Activated CD4-positive, alpha-beta memory T cell treated with anti-CD3 and anti-CD28 coated beads, Interleukin-2, amount 10 ng/mL, durations not matched to agents 7 days and 5 days (primary cell): ENCODE measurements at places on chromosomes 5 and 9. TPM values are rescaled to one million over a fixed set of nuclear protein-coding genes. Genes with fewer than 3 reads are reported as not detected.

Gene KCNIP1
- not detected for total RNA-seq

Gene TAS2R1
- total RNA-seq = not detected

GRCh38 chr5:32942225-32942989, 231.3 kb downstream of the NPR3 start:
- DNase-seq = no peak
- no peaks in the 10 kb centered on the region for H3K4me1 ChIP-seq
- H3K27me3 ChIP-seq = no peaks in the 10 kb centered on the region
- H3K27ac ChIP-seq = no peak overlapping the region

DNA sequence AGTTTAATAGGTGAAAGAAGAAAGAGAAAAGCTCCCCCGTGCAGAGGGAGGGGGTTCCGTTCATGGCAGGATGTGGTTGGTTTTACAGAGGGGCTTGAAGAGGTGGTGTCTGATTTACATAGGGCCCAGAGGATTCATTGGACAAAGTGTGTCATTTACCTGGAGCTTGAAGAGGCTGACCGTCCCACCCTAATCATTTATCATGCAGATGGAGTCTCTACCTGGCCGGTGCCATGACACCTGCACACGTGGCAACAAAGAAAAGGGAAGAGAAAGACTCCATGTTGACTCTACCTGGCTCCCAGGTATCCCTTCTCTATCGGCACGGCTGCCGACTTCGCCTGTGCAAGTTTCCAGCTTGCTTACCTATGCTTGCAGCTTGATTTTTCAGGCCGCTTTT, 35.3 kb upstream of the PRRC2B start:
- no peaks in the 10 kb centered on the region for H3K36me3 ChIP-seq
- no peak overlapping the region for H3K27ac ChIP-seq
- peaks cover 9% of the 10 kb centered on the region for H3K4me1 ChIP-seq
- no peak overlapping the region for H3K4me3 ChIP-seq
- no peaks in the 10 kb centered on the region for H3K27me3 ChIP-seq
- DNase-seq = no peak

DNA sequence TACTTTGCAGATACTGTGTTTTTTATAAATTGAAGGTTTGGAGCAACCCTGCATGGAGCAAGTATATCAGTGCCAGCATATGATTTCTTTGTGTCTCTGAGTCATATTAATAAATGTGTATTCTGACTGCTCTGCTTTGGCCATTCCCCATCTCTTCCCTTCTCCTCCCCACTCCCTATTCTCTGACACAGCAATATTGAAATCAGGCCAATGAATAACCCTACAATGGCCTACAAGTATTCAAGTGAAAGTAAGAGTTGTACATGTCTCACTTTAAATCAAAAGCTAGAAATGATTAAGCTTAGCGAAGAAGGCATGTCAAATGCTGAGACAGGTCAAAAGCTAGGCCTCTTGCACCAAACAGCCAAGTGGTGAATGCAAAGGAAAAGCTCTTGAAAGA, 82.2 kb upstream of the TLX3 start:
- H3K4me1 ChIP-seq = peaks cover 6% of the 10 kb centered on the region
- no peak overlapping the region for H3K27ac ChIP-seq
- no peak for DNase-seq
- H3K4me3 ChIP-seq = no peak overlapping the region

DNA sequence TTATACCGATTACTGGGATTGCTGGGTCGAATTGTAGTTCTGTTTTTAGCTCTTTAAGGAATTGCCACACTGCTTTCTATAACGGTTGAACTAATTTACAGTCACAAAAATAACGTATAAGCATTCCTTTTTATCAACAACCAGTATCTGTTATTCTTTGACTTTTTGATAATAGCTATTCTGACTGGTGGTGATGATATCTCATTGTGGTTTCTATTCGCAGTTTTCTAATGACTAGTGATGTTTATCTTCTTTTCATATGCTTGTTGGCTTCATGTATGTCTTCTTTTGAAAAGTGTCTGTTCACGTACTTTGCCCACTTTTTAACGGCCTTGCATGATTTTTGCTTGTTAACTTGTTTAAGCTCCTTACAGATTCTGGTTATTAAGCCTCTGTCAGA, 74.4 kb downstream of the FAM174A start:
- peaks cover 14% of the 10 kb centered on the region for H3K4me1 ChIP-seq
- H3K27ac ChIP-seq = no peak overlapping the region
- H3K36me3 ChIP-seq = peaks cover 2% of the 10 kb centered on the region
- H3K27me3 ChIP-seq = peaks cover 10% of the 10 kb centered on the region

DNA sequence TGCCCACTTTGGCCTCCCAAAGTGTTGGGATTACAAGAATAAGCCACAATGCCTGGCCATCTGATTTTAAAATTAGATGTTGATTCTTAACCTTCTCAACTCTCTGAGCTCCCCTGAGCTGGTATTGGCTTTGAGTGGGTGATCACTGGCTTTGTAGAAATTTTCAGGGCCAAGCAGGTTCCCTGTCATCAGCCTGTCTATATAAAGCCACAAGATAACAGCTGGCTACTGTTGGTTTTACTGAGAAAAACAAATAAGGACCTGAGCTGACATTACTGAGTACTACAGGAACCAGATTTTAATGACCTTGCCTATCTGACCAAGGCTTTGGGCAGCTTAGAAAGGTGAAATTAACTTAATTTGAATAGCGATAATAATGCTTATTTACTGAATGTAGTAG, 153.6 kb downstream of the MSX2 start:
- H3K4me3 ChIP-seq = no peak overlapping the region
- H3K27ac ChIP-seq = no peak overlapping the region
- no peak for DNase-seq
- no peaks in the 10 kb centered on the region for H3K36me3 ChIP-seq

DNA sequence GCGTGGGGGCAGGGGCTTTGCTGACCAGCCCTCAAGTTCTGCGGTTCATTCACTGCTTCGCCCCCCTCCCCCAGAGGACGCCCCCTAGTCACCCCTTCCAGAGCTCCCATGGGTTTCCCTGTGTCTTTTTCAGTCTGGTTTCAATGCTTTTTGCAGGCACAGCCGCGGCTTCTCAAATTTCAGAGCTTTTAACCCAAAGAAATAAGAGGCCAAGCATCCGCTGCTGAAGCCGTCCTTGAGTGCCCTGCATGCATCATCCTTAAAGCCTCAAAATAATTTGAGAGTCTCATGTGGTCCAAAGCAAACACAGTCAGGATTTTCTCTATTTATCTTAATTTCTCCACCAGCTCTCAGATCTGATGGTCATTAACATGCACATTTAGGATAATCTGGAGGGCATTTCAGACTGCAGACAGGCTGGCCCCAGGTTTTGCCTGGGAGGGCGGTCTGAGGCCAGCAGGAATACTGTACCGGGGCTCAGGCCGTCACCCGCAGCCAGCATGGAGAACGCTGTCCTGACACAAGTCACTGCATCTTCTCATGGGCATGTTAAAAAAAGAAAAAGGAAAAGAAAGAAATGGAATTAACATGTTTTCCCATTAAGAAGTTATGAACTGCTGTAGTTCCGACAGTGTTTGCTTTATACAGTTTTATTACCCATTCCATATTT, 420.8 kb upstream of the IRX4 start:
- DNase-seq = no peak
- H3K4me3 ChIP-seq = no peak overlapping the region
- no peaks in the 10 kb centered on the region for H3K36me3 ChIP-seq

GRCh38 chr5:72468024-72468423, 39.2 kb downstream of the ZNF366 start:
- no peaks in the 10 kb centered on the region for H3K4me1 ChIP-seq
- no peak overlapping the region for H3K27ac ChIP-seq
- H3K36me3 ChIP-seq = no peaks in the 10 kb centered on the region
- DNase-seq = no peak

DNA sequence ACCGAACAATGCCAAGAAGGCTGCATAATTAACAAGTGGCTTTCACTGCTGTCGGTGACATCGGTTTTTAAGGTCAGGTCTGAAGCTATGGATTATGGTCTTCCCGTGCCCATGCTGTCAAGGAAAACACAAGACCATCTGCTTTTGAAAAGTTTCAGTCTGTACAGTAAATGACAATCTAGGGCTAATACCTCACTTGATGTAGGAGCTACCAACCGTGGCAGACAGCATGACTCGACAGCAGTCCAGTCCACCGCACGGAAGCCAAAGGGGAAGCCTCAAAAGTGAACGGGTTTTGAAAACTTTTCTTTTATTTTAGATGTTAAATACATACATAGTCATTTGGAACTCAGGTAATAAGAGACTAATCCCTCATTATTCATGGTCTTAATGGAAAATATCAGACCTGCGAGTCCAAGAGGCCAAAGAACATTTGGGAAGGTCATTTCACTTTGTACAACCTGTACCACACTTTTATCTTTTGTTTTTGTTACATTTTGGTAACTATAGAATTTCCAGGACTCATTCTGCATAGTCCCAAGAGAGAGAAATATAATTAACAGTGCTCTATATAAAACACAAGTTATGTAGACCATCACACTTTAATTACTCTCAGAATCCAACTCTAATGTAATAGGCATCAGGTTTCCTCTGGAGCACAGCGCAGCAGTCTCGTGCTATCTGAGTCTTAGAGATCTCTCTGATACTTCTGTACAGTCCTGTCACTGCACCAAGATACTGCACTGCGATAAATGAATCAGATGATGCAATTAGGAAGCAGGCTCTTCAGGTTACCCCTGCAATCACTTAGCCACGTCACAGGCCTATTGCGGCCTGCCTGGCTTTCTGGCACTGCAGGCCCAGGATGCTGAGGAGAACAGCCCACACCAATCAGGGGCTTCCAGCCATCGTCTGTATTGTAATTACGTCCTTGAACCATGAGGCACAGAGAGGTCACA, 184.9 kb downstream of the FANCC start:
- H3K4me1 ChIP-seq = peaks cover under 1% of the 10 kb centered on the region
- no peak for DNase-seq
- H3K27me3 ChIP-seq = no peaks in the 10 kb centered on the region
- no peak overlapping the region for H3K27ac ChIP-seq

DNA sequence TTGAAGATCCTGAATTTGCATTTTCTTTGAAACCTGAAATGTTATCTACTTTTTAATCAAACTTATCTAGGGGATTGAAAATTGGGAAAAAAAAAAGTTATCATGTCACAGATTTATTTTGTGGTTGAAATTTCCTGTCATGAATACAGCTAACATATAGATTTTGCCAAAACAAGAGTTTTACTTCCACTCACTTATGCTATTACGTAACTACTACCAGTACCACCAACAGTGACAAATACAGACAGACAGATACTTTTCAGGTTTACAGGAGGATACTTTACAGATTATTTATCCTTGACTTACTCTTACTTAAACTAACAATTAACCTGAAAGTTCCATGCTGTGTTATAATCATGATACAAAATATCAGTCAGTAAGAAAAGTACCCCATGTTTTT, 6.8 kb upstream of the MRPS30 start:
- no peak overlapping the region for H3K4me3 ChIP-seq
- no peak overlapping the region for H3K27ac ChIP-seq
- peaks cover 2% of the 10 kb centered on the region for H3K27me3 ChIP-seq
- H3K4me1 ChIP-seq = peaks cover 6% of the 10 kb centered on the region

GRCh38 chr9:757246-757881, 84.1 kb upstream of the DMRT1 start:
- no peak overlapping the region for H3K4me3 ChIP-seq
- H3K36me3 ChIP-seq = no peaks in the 10 kb centered on the region
- no peak overlapping the region for H3K27ac ChIP-seq
- peaks cover 11% of the 10 kb centered on the region for H3K27me3 ChIP-seq
- peaks cover 64% of the 10 kb centered on the region for H3K4me1 ChIP-seq

GRCh38 chr9:109258481-109259302, 62.2 kb downstream of the EPB41L4B start:
- no peak for DNase-seq
- no peak overlapping the region for H3K4me3 ChIP-seq
- no peaks in the 10 kb centered on the region for H3K4me1 ChIP-seq

- H3K4me3 ChIP-seq = no peak overlapping the region
- H3K4me1 ChIP-seq = peaks cover 19% of the 10 kb centered on the region
- H3K36me3 ChIP-seq = no peaks in the 10 kb centered on the region
- H3K27ac ChIP-seq = no peak overlapping the region
- no peak for DNase-seq
- H3K27me3 ChIP-seq = no peaks in the 10 kb centered on the region
These were observed 51.3 kb downstream of the ARHGEF37 start for GRCh38 chr5:149632311-149633251.

DNA sequence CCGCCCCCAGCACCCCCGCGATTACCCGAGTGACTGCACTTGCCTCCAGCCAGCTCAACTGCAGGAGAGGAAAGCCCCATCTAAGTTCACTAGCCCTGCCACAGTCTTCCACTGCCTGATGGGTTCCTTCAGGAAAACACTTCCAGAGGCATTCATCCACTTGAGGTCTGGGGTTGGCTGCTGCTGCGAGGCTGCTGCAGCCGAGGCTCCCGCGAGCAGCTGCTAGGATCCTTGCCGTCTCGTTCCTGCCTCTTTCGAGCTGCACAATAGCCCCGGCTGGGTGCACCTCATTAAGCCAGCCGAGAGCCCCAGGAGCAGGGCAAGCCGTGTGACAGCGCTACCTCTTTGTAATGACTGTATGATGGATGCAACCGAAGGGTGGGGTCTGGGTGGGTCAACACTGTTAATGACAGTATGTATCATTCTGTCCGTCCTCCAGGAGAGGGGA, 24.2 kb upstream of the ELAVL2 start:
- H3K27me3 ChIP-seq = peaks cover 15% of the 10 kb centered on the region
- no peak for DNase-seq
- no peak overlapping the region for H3K27ac ChIP-seq

- H3K4me3 ChIP-seq = no peak overlapping the region
- H3K4me1 ChIP-seq = no peaks in the 10 kb centered on the region
- H3K27me3 ChIP-seq = no peaks in the 10 kb centered on the region
These were observed 66.3 kb upstream of the FBXL7 start for GRCh38 chr5:15433709-15434108.
